ENCODE measurements at places on chromosomes 3 and 15.
A peak's percentile ranks its signal among the peaks of the same experiment; 100 is the strongest.

DNA sequence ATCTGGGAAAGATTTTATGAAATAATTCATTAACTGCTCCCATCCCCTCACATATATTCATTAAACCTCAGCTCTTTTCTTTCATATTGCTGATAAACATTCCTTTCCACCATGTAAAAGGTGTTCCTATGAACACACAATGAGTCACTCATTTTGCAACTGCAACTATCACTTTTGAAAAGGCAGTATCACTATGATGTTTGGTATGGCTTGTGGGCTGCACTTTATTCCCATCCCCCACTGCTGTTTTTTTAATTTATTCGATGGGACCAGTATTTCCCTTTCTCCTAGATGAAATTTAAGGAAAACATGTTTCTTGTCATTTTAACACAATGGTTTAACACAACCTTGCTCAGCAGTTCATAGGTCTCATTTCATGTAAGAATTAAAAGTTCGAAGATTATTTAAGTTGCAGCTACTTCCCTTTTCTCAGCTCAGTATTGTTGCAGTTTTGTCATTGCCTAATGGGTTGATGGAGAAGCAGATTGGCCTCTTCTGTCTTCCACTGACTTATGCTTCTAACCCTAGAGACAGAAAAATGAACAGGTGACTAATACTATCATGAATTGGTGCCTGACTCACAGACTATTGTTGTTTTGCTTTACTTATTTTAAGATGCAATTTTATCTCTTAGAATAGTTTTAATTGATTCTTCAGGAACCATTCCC is 280.3 kb downstream of the ZPLD1 start:
- no peak for DNase-seq

GRCh38 chr3:66348704-66349103 is 127.9 kb downstream of the SLC25A26 start:
- DNase-seq, result no peak

DNA sequence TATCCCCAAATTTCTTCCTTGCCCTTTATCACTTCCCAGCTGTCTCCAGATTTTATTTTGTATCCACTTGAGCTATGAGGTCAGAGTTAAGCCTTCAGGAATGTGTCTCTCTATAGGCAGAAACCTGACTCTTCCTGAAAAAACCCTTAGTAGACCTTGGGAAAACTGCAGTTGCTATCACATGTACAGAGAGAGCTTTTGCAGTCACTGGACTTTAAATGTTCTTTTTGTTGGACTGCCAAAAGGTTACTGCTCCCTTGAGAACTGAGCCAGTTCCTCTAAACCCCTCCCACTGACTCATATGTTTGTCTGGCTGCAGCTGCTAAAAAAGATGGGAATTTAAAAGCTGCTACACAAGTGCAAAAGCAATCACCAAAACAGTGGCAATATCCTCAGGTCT is 169.1 kb upstream of the CCDC54 start:
- DNase-seq, result no peak

DNA sequence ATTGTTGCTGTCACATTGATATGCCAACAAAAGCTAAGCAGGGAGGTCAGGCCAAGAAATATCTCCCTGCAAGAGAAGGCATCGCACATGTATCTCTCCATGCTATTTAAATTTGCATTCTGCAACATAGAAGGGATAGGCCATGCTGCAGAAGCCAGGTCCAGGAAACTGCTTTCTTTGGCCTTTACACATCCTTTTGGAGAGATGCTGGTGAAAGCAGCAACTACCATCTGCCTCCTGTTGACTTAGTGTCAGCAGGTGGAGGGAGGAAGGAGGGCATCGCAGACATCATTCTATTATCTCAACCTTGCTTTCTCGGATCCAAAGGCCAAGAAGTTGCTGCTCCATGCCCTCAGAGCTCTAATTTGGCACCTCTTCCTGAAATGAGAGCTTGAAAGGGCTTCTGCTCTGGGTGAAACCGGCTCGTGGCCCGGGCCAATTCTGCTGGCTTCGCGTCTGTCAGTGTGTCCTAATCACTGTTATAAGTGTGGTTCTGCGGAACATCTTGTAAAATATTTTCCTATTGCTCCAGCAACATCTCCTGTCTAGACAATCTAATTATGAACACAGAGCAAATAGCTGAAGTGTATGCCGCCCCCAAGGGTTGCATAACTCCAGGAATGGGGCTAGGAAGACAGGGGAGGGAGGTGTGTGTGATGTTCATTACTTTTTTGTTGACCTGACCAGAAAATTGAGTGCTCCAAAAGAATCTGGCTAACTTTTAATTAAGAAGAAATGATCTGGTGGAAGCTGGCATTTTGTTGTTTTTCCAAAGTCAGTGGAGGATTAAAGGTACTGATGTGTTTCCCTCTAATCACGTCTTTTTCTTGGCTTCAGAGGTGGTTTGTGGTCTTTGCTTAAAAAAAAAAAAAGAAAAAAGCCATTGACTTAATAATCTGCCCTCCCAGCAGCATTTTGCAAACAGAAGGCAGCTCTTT is 89.1 kb downstream of the TPRG1 start:
- no peak for DNase-seq

DNA sequence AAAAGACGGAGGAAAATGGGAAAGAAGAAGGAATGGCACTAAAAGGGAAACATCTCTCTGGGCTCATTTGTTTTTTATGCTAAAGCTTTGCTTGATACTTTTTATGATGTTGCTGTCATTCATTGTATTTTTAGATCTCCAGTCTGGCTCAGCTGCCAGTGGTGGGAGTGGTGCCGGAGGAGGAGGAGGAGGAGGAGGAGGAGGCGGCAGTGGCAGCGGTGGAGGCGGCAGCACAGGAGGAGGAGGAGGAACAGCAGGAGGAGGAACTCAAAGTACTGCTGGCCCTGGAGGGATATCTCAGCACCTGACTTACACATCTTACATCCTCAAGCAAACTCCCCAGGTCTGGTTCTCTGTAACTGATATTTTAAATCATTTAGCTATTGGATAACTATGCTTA is 49.6 kb downstream of the MAP6D1 start:
- no peak for DNase-seq

- DNase-seq, result no peak
These were observed 115.2 kb upstream of the TMCO5A start for GRCh38 chr15:37819191-37819590.

DNA sequence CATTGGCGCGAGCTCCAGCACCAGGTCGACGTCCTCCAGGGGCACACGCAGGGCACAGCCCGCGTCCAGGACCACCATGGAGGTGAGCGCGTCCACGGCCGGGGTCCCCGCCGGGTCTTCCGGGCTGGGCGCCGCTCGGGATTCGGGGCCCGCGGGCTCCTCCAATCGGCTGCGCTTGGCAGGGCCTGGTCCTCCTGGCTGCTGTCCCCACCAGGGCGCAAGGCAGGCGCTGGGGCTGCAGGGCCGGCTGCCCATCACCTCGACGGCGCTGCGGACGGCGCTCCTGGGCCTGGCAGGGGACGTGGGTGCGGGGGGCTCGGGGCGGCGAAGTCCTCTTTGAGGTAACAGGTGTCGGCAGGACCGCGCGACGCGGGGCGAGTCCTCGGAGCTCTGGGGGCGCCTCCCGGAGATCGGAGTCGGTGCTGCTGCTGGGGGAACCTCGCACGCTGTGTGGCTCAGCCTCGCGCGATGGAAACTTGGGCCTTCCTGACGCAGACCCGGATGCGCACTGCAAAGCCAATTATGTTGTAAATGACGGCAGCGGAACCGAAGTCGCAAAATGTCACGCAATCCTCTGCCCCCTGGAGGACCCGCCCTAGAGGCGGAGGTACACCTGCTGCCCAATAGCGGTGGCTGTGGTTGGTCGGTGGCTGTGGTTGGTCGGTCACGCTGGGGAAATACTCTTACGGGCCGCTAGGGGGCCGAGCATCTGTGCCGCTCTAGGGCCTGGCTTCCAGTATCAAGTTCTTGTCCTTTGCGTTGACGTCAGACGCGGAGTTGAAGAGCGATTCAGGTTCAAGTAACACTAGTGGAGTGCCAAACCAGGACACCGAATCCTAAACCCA is at the start of gene PRR23C:
Gene PRR23C, minus strand, starts transcription at position 527 of the 845 bp plus-strand sequence. Its CDS starts 272 bp downstream, at position 255.
- DNase-seq, result peak; percentile 25

DNA sequence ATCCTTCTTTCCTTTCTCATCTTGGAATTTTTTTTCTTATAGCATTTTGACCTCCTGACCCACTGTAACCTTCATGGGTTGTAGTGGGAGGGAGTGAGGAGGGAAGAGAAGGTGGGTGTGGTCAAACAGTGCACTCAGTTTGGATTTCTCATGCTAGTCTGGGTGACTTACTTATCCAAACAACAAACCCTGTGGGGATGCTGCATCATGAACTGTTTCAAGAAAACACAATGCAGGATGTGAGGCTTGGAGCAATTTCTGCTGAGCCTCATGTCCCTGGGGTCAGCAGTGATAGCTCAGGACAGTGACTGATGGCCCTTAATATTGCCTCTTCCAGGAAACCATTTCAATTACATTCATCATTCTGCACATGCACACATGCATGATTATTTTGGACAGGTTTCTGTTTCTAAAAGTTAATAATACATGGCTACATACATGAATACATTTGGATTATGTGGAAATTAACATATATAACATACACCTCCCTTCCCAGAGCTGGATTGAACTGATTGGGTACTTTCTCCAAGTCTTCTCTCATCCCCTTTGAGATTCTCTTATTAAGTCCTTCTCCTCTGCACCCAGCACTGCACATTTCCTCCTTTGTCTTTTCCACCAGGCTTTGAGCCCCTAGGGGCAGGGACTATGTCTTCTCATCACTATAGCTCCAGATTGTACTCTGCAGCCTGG is 61.2 kb downstream of the ADAMTSL3 start:
- no peak for DNase-seq

All from K562 (cell line).